ENCODE measurements at places on chromosomes 4 and X.

- no peak for DNase-seq
Measured at GRCh38 chr4:83062739-83063138, 27.8 kb downstream of the COPS4 start.

DNA sequence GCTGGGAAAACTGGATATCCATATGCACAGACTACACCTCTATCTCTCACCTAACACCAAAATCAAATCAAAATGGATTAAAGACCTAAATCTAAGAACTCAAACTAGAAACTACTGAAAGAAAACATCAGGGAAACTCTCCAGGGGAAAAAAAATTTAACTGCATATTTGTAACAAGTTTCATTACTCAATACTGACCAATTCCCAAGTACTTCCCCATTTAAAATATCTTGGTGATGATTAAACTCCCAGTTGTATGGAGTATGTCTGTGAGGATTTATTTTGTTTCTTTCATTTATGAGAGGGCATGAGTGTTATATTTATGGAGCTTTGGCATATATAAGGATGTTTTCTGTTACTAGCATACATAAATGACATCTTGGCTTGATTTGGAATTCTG, 112.3 kb upstream of the IL15 start:
- no peak for DNase-seq

DNA sequence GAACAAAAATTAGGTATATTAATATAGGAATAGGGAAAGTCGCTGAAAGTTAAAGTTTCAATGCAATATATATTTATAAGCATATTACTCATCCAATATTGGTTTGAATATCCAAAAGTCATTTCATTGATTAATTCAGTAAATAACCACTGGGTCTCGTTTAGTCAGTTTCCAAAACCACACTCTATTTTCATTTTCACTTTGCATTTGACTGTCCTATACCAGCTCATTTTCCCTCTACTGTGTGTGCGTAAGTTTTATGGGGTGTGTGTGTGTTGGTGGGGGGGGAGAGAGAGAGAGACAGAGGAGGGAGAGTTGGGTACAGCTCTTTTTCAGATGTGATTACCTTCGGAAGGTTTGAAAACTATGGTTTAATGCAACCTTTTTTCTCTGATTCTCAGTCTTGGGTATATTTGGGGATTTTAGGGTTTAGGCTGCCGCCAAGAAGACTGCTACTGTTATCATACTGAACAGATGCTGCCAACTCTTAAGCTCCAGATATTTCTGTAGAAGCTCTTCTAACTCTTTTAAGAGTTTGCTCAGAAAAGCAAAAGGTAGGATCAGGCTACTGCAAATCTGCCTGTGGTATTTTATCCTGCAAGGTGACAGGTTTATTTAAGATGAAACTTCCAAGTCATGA, 1427.4 kb downstream of the PCDH7 start:
- no peak for DNase-seq

GRCh38 chrX:86421771-86422170, 273.5 kb downstream of the DACH2 start:
- DNase-seq = no peak

DNA sequence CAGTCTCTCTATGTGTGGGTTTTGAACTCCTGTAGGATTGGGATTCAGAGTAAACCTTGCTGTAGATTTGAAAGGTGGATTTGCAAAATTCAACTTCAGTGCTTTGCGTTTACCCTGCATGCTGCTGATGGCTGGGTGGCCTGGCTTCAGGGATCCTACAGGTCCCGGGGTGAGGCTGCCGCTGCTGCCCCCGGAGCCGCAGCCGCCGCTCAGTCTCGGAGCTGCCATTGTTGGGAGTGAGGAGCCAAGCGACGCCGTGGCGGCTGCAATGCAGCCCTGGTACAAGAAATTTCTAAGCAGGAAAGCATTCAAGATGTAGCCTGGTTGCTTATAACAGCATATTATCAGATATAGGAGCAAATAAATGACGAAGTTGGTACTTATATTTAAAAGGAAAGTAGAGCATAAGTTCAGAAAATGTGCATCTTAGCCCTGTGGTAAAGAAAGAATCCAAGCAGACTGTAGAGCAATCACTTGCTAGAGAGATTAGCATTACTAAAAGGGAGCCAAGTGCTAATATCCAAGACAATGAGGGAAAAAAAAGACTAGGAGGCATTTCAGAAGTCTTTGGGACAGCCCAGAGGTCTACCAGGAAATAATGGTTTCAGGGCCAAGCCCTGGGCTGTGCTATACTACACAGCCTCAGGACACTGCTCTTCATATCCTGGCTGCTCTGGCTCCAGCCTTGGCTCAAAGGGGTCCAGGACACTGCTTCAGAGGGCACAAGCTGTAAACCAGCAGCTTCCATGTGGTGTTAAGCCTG, 36.9 kb upstream of the CHIC1 start:
- no peak for DNase-seq

DNA sequence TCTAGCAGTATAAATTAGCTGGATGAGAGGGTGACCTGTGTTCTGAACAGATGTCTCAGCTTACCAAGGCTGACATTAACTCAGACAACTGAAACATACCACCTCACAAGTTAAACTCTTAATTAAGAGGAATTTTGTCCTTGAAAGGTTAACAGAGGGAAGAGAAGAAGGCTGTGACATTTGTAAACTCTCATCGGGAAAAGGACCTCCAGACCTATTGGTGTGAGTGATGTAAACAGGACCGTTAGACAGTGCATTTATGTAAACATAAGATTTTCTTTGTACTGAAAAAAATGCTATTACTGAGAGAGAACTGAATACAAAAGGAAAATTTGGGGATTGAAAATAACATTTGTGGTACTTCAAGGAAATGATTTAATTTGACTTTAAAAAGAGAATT, 308.4 kb upstream of the DIAPH2 start:
- DNase-seq = no peak

GRCh38 chrX:34563804-34564203, 93.3 kb downstream of the TMEM47 start:
- no peak for DNase-seq

- no peak for DNase-seq
Measured at GRCh38 chr4:119016636-119017035, 119.0 kb upstream of the MYOZ2 start.

GRCh38 chrX:47264483-47265173, 31.8 kb downstream of the USP11 start:
- no peak for DNase-seq

DNA sequence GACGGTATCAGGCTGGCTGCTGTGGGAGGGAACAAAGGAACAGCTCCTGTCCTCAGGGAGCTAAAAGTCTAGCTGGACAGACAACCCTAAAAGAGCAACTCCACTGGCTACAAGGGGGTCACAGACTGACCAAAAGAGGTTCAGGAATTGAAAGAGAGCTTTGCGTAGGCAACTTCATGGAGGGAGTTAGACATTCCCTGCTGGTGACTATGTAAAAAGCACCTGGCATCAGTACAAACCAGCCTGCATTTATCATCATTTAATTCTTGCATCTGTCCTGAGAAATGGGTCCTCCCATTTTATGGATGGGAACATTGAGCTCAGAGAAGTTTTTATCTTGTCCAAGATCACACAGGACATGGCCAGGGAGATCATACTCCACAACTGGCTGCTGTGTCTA, 1.4 kb upstream of the LGI2 start:
- DNase-seq = no peak

DNA sequence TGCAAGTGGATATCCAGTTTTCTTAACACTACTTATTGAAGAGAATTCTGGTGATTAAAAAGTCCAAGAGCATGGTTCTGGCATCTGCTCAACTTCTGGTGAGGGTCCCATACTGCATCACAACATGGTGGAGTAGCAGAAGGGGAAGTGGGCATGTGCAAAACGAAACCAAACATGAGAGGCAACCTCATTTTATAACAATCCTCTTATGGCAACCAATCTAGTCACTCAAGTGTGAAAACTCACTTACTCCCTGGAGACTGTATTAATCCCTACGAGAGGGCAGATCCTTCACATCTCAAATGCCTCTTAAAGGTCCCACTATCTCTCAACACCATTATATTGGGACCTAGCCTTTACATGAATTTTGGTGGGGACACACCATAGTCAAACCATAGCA, 55.4 kb upstream of the TRO start:
- DNase-seq = no peak

- no peak for DNase-seq
Measured at GRCh38 chrX:111360839-111361238, 51.2 kb downstream of the DCX start.

GRCh38 chrX:40496728-40497127, 84.0 kb upstream of the ATP6AP2 start:
- no peak for DNase-seq

- DNase-seq = no peak
Measured at GRCh38 chr4:2832981-2833670, 10.5 kb upstream of the ADD1 start.

DNA sequence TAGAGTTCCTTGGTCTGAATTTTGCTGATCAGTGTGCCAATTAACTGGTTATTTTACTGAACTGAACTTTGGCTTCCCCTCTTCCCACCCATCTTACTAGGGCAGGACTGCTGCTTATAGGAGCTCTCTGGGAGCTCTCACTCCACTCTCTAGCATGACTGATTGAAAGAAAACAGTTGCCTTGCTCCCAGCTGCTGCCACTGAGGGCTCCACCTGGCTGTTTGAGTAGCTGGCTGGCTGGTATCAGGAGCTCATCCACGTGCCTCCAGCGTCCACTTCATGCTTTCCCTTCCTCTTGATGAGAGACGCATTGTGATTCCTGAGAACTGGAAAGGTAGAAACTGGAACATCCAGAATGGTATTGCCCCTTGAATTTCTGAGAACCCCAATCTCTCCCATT, 73.0 kb upstream of the KLHL13 start:
- DNase-seq = no peak

DNA sequence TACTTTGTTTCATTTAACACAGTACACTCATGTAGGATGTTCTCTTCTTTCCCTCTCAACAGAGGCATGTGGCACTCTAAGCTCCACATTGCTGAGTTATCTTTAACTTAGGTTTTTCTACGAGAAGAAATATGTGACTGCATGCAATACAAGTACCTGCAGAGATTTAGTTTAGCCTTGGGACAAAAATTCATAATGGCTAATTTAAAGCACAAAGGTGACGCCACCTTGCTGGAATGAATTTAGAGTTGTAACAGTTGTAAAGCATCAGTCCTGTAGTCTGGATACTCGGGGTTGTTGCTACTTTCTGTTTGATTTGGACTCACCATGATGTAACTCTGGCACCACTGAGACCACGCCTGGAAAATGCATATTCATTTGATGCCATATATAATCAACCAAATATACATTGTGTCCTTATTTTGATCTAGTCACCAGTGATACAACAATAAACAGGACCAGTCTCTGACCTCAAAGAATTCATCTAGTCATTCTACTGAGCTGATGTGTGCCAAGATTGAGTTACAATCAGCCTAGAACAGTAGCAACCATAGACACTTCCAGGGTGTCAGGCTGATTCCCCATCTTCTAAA, 451.0 kb upstream of the ZFP42 start:
- no peak for DNase-seq

GRCh38 chrX:103396186-103396585, 19.8 kb downstream of the BEX3 start:
- no peak for DNase-seq

- DNase-seq = peak; percentile 1
Measured at GRCh38 chr4:70902577-70903290, 565 bp downstream of the MOB1B start.

GRCh38 chr4:105215609-105216313, 69.1 kb downstream of the TET2 start:
- no peak for DNase-seq

- DNase-seq = peak; percentile 86
Measured at GRCh38 chr4:15778289-15779241, at the start of gene CD38. Gene CD38 (plus strand): TSS chr4:15778328. CDS start chr4:15778415, 87 bp downstream.

DNA sequence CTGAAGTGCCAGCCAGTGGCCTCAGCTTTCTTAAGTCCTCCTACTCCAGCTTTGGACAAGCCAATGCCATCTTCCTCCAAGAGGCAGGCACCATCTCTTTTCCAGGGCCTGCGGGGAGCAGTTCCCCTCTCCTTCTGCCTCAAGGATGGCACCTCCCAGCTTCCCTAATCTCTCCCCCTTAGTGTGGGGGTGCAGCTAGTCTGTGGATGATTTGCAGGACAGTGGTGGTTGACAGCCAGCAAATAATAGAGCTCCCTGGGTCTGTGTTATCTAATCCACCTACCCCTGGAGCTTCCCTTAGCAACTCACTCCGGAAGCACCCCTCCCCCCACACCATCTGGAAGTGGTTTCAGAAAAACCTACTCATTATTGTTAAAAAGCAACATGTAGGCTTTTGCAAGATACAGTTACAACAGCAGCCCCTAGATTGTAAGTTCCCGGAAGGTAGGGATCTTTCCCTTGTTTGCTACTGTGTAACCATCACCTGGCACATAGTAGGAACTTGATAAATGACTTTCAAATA, 247.1 kb downstream of the BCOR start:
- DNase-seq = no peak

GRCh38 chr4:87224141-87224923, 3.9 kb upstream of the KLHL8 start:
- no peak for DNase-seq

DNA sequence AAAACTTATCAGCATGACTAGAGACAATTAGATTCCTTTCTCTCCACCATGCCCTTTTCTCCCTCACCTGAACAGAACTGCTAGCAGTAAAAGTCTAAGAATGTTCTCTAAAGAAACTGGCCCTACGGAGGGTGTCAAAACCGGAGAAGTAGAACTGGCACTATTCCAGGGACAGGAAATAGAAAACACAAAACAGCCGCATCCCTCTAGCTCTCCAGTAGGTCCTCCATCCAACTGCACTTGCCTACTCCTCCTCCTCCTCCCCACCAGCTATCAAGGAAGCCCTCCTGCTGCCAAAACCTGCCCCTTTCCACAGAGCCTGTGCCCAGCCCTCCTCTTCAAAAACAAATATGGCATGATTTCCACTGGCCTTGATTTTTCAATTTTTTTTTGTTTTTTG, 28.4 kb downstream of the FUNDC1 start:
- no peak for DNase-seq

DNA sequence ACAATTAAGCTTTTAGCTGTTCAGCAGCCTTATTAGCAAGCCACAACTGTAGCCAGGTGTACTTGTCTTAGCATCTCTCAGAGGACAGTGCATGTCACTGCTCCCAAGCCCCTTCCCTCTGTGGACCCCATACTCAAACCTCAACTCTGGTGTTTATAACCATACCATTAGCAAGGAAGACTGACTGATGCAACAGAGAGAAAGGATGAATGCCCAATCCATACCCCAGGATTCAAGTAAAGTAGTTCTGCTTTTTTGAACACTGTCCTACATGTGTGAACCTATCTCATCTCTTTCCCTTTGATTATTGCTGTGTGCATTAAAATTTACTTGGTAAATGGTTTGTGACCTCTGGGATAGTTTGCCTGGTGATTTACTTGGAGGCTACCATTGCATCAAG, 22.8 kb upstream of the CYBB start:
- DNase-seq = no peak

GRCh38 chrX:25010784-25011588, 4.8 kb downstream of the ARX start:
- DNase-seq = no peak

DNA sequence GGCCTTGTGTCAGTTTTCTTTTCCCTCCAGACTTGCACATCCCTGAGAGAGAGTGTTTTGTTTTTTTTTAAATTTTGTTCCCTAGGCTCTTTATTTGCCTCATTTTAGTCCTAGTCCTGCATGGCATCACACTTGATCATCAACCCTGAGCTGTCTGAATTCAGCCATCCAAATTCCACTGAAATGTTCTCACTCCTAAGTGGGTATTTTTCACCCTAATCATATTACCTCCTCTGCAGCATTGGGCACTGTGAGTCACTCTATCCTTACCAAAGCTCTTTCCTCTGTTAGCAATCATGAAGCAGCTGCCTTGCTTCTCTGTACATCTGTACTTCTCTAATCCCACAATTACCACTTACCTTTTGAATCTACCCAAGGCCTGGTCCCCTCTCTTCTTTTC, 356.6 kb upstream of the MAGEB2 start:
- no peak for DNase-seq

GRCh38 chr4:31917334-31917733, 1197.2 kb downstream of the PCDH7 start:
- DNase-seq = no peak

All from immature natural killer cell (primary cell).